ENCODE measurements at places on chromosomes 6 and 20.

- no peak overlapping the region for H3K27ac ChIP-seq
- DNase-seq, result no peak
- H3K36me3 ChIP-seq, result no peaks in the 10 kb centered on the region
- H3K27me3 ChIP-seq, result no peaks in the 10 kb centered on the region
- no peak overlapping the region for H3K4me3 ChIP-seq
- no peaks in the 10 kb centered on the region for H3K4me1 ChIP-seq
Observed at GRCh38 chr20:10179574-10180298, 38.9 kb upstream of the SNAP25 start.

GRCh38 chr6:140380427-140381218, 1006.2 kb upstream of the CITED2 start:
- H3K27ac ChIP-seq, result no peak overlapping the region
- DNase-seq, result no peak

DNA sequence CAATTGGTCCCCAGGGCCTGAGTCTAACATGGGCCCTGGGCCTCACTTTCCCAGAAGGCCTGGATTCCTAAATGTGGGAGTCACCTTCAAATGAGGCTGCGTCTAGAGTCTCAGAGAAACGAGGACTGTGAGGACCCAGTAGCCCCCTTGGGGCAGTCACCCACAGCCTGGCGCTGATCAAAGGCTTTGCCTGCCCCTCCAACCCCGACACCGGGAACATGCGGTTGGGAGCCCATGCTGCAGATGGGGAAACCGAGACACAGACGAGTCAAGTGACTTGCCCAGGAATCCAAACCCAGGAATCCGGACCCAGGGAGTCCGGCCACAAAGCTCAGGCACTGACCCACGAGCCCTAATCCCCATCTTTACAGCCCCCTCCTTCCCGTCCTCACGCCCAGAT, 209.7 kb downstream of the PREX1 start:
- no peaks in the 10 kb centered on the region for H3K27me3 ChIP-seq
- H3K4me3 ChIP-seq, result no peak overlapping the region
- DNase-seq, result no peak
- H3K27ac ChIP-seq, result no peak overlapping the region
- H3K4me1 ChIP-seq, result peaks cover 19% of the 10 kb centered on the region
- no peaks in the 10 kb centered on the region for H3K36me3 ChIP-seq

- H3K4me1 ChIP-seq, result no peaks in the 10 kb centered on the region
- no peaks in the 10 kb centered on the region for H3K36me3 ChIP-seq
- no peak overlapping the region for H3K27ac ChIP-seq
- H3K4me3 ChIP-seq, result no peak overlapping the region
- no peak for DNase-seq
Observed at GRCh38 chr6:140364916-140365315, 990.5 kb upstream of the CITED2 start.

DNA sequence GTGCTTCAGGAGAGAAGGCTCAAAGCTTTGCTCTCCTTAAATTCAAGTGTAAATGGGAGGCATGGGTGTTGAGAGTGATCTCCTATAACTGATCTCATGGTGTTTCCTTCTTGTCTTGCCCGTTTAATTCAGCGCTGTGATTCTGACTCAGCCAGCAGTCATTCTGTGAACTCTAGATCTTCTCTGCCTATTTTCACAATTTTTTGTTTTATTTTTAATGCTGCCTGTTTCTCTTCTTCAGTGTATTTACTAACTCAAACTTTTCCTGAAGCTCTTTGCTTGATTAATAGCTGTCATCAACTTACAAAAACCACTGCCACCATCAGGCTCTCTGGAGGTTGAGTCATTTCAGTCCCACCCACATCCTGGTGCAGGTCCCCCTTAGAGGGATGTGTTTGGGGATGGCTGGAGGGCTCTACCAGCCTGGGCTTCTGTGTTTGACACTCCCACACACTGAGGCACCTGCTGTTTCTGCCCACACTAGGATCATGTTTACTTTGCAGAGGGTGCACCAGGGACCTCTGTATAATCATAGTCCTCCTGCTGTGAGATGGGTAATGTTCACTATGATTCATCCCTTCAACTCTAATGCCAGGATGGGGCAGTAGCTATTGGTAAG, 94.0 kb downstream of the SHLD1 start:
- no peaks in the 10 kb centered on the region for H3K27me3 ChIP-seq
- DNase-seq, result no peak
- no peaks in the 10 kb centered on the region for H3K36me3 ChIP-seq
- H3K4me1 ChIP-seq, result no peaks in the 10 kb centered on the region
- no peak overlapping the region for H3K27ac ChIP-seq
